ENCODE measurements at places on chromosomes 2 and 18. TPM values are rescaled to one million over a fixed set of nuclear protein-coding genes. Genes with fewer than 3 reads are reported as not detected.

Gene CCL20
- 1.1 TPM for total RNA-seq

Gene SERPINB7
- not detected for total RNA-seq

Gene SLC19A3
- total RNA-seq = 0.07 TPM

Gene ING5
- total RNA-seq = 25.0 TPM

Gene TMEM169
- total RNA-seq = 0.14 TPM

Gene ALPG
- total RNA-seq = not detected

Gene GTF2A1L
- 0.74 TPM for total RNA-seq

Gene KRTCAP3
- not detected for total RNA-seq

Gene RAD51AP2
- total RNA-seq = not detected

Gene ATP6V1C2
- not detected for total RNA-seq

Gene ANKRD30B
- not detected for total RNA-seq

Gene VWC2L
- not detected for total RNA-seq

Gene UGT1A3
- not detected for total RNA-seq

Gene SNTG2
- not detected for total RNA-seq

Gene CPO
- total RNA-seq = not detected

Gene B3GNT7
- total RNA-seq = 0.26 TPM

Gene ALLC
- not detected for total RNA-seq

Gene RTP5
- not detected for total RNA-seq

Gene UCN
- 0.20 TPM for total RNA-seq

Gene RPRD1A
- 57.9 TPM for total RNA-seq

Gene NEURL3
- total RNA-seq = not detected

Gene NEU2
- total RNA-seq = not detected

Gene LRATD1
- 0.04 TPM for total RNA-seq

Gene FIGN
- total RNA-seq = 0.99 TPM

Gene HRH4
- not detected for total RNA-seq

Gene EHD3
- total RNA-seq = 1.7 TPM

Gene ACMSD
- total RNA-seq = not detected

Gene UGT1A7
- total RNA-seq = not detected

Gene KCNE4
- not detected for total RNA-seq

Gene DSG1
- total RNA-seq = not detected

Gene RNF138
- 37.1 TPM for total RNA-seq

Gene ARHGAP28
- 4.4 TPM for total RNA-seq

Gene CHRND
- not detected for total RNA-seq

Gene FSIP2
- 0.07 TPM for total RNA-seq

Gene ADD2
- total RNA-seq = 2.6 TPM

Gene LONRF2
- not detected for total RNA-seq

Gene VIT
- 0.46 TPM for total RNA-seq

Gene SLC11A1
- not detected for total RNA-seq

Gene HOXD1
- total RNA-seq = 0.07 TPM

Gene GLI2
- total RNA-seq = not detected

Gene GALR1
- not detected for total RNA-seq

Gene ZBTB7C
- total RNA-seq = not detected

Gene BCL2
- total RNA-seq = 1.3 TPM

Gene DYSF
- 82.1 TPM for total RNA-seq

Gene ELOA2
- not detected for total RNA-seq

Gene GPR45
- total RNA-seq = not detected

Gene ANKRD44
- total RNA-seq = 13.7 TPM

Gene CCDC178
- not detected for total RNA-seq

Gene MAP2
- 24.9 TPM for total RNA-seq

All from pulmonary artery endothelial cell (primary cell).